ENCODE measurements at places on chromosomes 11 and 22.

GRCh38 chr11:82869657-82870056 is 30.6 kb downstream of the PRCP start:
- DNase-seq, result no peak

DNA sequence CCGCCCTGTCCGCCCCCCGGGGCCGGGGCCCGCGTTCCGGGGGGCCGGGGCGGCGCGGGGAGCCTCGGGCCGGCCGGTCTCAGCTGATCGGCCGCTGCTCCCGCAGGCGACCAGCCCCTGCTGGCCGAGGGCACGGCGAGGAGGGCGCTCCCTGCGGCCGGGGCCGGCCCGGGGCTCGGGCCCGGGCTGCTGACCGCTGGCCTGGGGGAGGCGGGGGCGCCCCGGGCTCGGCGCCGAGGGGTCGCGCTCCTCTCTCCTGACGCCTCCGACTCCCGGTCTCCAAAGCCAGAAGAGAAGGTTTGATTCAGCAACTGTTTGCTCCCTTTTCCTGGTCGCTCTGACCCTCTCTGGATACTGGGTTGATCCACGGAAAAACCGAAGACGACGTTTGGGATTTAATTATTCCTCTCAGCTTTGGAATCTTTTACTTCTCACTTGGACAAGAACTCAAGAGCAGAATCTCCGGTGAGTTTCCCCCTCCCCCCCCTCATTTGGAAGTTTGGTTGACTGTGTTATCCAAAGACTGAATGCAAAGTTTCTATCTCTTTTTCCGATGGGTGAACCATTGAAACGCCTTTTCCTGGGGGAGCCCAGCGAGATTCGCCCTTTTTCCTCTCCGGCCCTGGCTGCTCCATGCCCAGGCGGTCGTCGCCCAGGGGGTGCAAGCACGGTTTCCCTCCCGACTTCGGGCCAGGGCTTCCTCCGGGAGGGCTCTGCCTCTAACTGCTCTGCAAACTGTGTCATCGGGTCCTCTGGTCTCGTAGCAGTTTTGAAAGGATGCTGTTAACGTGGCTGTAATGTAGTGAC is 725 bp downstream of the KDM2A start:
- DNase-seq, result no peak

GRCh38 chr11:72406540-72407527 is 27.5 kb downstream of the CLPB start:
- DNase-seq, result no peak

DNA sequence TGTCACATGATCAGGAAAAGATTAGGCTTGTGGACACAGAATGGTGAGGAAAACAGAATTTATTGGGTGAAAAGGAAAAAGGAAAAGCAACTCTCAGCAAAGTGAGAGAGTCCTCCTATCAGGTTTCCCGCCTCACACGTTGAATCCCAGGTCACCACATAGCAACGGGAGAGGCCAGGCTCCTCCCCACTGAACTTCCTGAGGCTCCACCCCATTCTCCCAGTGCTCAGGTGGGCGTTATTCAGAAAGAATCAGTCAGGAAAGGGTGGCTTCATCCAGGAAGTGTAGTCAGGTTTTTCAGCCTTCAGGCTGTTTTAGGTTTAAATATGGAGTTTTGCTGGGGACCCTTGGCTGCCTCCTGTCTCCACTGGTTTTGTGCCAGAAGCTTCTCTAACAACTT is 66.9 kb downstream of the SPON1 start:
- no peak for DNase-seq

- no peak for DNase-seq
These were observed 234.5 kb downstream of the METTL15 start for GRCh38 chr11:28342716-28343115.

DNA sequence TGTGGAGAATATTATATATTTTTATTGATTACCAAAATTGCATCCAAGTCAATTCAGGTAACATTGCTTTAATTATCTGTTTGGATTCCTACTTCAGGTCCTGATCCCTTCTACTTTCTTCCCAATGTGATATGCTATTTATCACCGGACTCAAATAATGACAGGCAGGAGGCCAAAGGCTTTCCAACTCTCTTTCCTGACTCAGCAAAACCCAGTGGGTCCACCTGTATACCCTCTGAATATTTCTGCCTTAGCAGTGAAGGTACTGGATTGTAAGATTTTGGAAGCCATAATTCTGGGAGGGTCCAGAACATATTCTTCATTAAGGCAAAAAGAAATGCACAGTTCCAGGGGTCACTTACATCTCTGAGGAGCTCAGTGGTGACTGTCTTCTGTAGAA is 260.2 kb upstream of the UBASH3B start:
- DNase-seq, result no peak

DNA sequence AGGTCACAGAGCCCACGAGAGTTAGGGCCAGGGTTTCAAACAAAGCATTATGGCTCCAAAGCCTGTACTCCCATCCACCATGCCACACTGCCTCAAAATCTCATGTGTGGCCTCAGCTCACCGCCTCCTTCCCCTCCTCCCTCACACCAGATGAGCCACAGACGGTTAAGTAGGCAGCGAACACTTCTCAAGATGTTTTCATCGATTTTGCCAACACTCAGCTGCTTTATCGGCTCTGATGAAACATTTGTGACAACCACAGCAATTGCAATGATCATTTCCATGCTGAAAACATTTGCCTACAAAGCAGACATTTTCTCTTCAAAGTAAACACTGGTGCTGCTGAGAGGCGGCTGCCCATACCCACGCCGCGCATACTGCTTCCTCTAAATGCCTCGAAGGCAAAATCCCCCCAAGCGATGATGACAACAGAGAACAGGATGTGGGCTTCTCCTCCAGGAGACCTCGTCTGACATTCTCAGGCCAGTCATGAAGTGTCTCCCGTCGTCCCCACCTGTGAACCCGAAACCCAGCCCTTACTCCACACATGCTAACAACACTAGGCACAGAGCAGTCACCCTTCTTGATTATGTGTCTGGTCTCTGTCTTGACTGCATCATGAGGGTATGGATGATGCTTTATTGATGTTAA is 599.2 kb downstream of the SOX6 start:
- no peak for DNase-seq

DNA sequence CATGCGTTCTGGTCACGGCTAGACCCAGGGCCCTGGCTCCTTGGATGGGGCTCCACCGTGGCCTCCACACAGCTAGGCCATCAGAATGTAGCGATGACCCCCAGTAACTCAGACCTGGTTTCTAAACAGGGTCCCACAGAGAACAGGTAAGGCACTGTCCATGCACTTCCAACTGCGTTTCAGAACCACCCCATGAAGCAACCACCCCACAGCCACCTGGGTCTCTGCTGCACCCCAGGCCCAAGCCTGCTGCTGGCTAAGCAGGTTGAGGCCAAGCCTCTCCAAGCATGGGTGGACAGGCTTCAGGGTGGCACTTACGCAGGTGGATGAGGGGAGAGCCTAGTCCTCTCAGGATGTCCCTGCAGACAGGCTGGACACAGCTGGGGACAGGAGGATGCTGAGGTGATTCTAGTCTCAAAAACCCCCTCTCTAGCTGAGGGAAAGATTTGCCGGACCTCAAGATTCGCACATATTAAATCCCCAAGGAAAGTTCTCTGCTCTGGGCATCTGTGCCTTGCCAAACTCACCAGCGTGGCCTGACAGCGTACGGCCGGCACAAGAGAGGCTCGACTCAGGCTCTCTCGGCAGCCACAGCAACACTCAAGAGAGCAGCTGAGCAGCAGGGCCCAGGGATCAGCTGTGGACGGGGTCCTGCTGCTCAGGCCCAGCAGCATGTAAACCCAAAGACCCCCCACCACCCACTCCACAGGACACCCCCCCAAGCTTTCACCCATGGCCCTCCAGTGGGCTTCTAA is 141.6 kb downstream of the CRYBB2 start:
- DNase-seq, result peak; percentile 24

- peak; percentile 43 for DNase-seq
These were observed 807.6 kb downstream of the BRD1 start for GRCh38 chr22:49019737-49020713.

- DNase-seq, result no peak
These were observed 532.9 kb downstream of the TBC1D22A start for GRCh38 chr22:47295226-47295901.

DNA sequence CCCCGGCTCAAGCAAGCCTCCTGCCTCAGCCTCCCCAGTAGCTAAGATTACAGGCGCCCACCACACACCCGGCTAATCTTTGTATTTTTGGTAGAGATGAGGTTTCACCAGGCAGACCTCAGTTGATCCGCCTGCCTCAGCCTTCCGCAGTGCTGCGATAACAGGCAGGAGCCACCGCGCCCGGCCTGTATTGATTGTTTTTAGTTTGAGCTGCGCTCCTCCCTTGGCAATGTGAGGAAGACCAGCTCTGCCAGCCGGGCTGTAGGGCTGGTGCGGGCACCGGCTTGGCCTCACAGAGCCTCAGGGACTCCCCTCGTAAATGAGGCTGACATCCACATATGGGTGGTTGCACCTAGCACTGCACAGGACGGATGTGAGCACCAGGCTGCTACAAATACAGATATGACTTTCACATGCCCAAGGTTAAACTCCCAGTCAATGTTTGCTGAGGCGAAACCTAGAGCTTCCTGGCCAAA is 7.5 kb upstream of the SLC2A11 start:
- no peak for DNase-seq

GRCh38 chr22:48310740-48311139 is 1516.9 kb downstream of the BRD1 start:
- DNase-seq, result no peak

DNA sequence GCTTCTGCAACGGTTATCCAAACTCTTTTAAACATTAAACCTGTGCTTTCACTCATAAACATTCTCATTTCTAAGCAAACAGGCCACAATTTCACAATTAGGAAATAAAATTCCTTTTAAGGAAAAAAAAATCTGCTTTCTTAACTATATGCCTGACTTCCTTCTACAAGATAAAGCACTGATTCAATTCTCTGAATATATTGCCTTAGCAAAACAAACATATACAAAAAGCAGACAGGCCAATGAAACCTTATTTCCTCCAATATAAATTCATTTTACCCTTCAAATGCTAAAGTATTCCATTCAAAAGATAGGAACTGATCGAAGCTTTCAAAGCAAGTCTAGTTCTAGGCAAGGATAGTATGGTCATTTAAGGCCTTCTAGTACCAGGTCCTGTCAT is 76.7 kb downstream of the PHF21A start:
- no peak for DNase-seq

- DNase-seq, result peak; percentile 77
These were observed 683 bp downstream of the PLA2G6 start for GRCh38 chr22:38180841-38181452.

DNA sequence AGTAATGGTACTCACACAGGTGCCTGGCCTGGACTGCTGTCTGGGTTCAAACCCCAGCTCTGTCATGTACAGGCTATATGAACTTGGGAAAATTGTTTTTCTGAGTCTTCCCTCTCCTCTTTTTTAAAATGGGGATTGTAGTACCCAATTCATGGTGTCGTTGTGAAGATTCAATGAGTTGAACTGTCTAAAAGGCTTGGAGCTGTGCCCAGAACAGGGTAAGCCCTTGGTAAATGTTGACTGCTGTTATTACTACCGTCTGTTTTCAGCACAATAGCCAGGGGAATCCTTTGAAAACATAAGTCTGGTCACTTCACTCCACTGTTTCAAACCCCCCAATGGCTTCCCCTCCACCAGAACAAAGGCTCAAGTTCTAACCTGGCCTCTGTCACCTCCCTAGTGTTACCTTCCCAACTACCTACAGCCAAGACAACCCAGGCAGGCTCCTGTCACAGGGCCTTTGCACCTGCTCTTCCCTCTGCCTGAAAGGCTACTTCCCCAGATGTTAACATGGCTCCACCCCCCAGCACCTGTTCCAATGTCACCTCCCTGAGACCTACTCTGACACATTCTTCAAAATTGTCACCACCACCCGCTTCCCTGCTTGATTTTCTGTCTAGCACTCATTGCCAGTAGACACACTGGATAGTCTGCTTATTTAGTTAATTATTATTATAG is 152.8 kb downstream of the CHST1 start:
- no peak for DNase-seq

- DNase-seq, result no peak
These were observed 5.7 kb downstream of the TSKU start for GRCh38 chr11:76788661-76789442.

DNA sequence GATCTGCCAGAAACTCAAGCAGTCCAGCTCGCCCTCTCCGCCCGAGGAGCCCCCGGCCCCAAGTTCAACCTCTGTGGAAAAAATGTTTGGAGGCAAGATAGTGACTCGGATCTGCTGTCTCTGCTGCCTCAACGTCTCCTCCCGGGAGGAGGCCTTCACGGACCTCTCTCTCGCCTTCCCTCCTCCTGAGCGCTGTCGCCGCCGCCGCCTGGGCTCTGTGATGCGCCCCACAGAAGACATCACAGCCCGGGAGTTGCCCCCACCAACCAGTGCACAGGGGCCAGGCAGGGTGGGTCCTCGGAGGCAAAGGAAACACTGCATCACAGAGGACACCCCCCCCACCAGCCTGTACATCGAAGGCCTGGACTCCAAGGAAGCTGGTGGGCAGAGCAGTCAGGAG is 20.8 kb downstream of the USP35 start:
- DNase-seq, result no peak

DNA sequence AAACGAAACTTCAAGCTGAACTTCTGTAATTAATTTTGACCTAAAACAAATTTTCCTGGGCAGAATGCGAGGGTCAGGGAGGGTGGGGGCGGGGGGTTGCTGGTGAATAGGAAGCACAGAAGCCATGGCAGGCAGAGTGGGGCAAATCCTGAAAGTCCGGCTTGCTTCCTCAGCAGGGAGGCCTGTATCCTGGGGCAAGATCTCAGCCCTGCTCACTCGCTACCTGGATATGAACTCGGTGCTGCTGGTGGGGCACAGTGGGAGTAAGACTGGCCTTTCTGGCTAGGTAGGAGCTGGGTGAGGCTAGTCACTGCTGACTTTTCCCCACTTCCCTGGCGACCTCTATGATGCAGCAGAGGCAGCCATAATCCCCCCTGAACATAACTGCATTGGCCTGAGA is 168.9 kb upstream of the CHORDC1 start:
- DNase-seq, result no peak

DNA sequence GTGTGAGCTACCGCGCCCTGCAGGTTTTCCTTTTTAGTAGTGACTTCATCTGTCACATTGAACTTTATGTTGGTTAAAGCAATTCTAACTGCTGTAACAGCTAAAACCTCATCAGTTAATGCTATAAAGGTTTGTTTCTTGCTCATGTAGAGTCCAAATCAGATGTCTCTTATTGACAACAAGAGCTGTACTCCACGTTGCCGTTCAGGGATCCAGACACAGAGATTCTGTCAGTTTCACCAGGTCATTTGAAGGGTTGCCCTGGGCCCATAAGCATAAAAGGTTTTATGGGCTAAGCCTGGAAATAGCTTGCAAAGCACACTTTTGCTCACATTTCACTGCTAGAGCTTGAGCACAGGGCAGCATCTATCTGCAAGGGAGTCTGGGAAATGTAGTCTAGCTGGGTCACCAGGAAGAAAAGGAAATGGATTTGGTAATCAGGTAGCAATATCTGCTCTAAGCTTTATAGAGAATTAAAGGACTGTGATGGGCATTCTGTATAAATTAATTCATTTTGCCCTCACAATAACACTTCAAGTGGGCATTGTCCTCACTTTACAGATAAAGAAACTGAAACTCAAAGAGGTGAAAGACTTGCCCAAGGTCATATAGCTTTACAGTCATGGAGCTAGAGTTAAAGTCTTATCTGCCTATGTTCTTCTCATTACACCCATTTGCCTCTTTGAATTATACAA is 25.2 kb upstream of the PTPRJ start:
- DNase-seq, result no peak

All from aorta (tissue), 5 donors.